ENCODE measurements at places on chromosomes 11 and 22.

GRCh38 chr11:120030411-120030810, 107.5 kb downstream of the TRIM29 start:
- peaks cover 20% of the 10 kb centered on the region for H3K4me1 ChIP-seq
- H3K27me3 ChIP-seq, result peaks cover 12% of the 10 kb centered on the region
- DNase-seq, result no peak
- H3K36me3 ChIP-seq, result no peaks in the 10 kb centered on the region
- no peak overlapping the region for H3K4me3 ChIP-seq
- no peak overlapping the region for H3K27ac ChIP-seq

DNA sequence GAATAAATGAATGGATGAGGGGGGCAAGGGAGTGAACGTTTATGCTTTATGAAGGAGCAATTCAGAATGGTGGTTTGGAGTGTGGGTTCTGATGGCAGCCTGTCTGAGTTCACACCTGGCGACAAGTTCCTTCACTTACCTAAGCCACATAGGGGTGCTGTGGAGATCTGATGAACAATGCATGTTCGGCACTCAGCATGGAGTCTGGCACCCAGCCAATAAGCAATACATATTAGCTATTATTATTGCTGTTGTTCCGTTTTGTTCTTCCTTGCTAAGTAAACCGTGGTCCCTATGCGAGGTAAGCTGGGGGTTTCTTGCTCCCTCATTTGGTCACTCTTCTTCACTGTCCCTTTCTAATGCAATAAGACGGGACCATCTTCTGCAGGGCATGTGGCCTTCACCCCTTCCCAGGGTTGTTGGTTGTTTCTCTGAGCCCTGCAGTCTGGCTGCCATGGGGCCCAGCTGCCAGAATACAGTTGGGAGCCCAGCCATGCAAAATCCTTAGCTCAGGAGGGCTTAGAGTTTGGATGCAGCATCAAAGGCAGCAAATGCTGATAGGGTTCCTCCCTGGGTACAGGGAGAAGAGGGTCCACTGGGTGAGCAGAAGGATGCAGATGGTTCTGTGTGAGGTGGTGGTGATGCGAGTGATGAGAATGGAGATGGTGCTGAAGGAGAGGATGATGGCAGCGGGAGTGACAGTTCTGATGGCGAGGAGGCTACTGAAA, 6.4 kb upstream of the PKNOX2 start:
- peaks cover 28% of the 10 kb centered on the region for H3K27me3 ChIP-seq
- DNase-seq, result no peak
- H3K27ac ChIP-seq, result no peak overlapping the region
- no peaks in the 10 kb centered on the region for H3K36me3 ChIP-seq
- no peak overlapping the region for H3K4me3 ChIP-seq

DNA sequence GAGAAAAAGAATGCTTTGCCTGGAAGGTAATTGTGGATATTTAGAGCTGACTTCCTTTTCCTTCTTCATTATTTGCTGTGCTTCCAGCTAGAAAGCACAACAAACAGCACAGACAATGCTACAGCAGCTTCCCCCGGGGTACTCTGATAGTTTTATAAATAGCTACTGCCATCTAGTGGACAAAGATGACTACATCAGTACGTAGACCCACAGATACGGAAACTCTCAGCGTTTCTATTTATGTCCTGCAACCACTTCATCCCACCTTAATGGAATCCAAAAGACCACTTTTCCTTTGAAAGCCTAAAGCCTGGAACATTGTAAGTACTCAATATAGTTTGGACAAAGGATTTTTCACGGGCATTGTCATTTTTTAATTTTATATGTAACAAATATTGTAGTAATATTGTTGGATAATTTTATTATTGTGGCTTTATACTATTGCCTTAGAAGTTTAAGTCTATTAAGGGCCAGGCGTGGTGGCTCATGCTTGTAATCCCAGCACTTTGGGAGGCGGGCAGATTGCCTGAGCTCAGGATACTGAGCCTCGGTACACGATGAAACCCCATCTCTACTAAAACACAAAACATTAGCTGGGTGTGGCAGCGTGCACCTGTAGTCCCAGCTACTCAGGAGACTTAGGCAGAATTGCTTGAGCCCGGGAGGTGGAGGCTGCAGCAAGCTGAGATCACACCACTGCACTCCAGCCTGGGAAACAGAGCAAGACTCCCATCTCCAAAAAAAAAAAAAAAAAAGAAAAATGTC, 7.5 kb downstream of the HSPA8 start:
- peaks cover 44% of the 10 kb centered on the region for H3K36me3 ChIP-seq
- H3K4me1 ChIP-seq, result peaks cover 21% of the 10 kb centered on the region
- no peaks in the 10 kb centered on the region for H3K27me3 ChIP-seq

DNA sequence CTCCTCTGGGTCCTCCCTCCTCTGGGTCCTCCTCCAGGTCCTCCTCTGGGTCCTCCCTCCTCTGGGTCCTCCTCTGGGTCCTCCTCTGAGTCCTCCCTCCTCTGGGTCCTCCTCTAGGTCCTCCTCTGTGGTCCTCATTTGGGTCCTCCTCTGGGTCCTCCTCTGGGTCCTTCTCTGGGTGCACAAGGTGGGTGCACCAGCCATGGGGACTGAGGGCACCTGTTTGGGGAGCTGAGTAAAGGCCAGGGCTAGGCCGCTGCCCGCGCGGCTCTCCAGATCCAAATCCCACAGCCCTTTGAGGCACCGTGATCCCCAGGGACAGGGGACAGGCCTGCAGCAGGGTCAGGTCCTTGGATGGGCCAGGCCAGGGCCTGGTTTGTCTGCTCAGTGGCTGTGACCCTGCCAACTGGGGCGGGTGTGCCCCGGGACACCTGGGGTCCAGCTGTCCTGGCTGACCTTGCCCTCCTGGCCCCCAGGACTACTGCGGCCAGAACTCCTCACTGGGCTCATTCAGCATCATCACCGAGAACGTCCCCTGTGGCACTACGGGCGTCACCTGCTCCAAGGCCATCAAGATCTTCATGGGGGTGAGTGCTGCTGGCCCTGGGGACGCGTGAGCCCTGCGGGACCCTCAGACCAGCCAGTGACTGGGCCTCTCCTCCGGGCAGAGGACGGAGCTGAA, 12.7 kb downstream of the MUC2 start:
- H3K4me3 ChIP-seq, result no peak overlapping the region
- peaks cover 8% of the 10 kb centered on the region for H3K36me3 ChIP-seq
- H3K27me3 ChIP-seq, result no peaks in the 10 kb centered on the region
- H3K4me1 ChIP-seq, result no peaks in the 10 kb centered on the region

DNA sequence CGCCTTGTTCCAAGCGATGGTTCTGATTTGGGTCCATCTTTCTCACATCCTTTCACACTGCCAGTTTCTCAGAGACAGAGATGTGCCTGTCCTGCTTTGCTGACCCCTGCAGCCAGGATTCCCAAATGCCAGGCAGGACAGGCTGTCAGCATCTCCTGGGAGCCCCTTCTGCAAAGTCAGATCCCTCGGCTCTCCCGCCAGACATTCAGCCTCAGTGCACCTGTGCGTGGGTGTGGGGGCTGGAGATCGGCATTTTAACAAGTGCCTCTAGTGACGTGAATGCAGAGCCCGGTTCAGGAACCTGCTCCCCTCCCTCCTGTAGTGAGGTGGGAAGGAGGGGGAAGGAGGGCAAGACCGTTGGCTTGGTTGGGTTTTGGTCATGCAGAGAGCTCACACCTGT, 108.9 kb upstream of the FGF3 start:
- no peak overlapping the region for H3K27ac ChIP-seq
- H3K36me3 ChIP-seq, result no peaks in the 10 kb centered on the region
- H3K4me1 ChIP-seq, result peaks cover 13% of the 10 kb centered on the region
- DNase-seq, result peak; percentile 11

DNA sequence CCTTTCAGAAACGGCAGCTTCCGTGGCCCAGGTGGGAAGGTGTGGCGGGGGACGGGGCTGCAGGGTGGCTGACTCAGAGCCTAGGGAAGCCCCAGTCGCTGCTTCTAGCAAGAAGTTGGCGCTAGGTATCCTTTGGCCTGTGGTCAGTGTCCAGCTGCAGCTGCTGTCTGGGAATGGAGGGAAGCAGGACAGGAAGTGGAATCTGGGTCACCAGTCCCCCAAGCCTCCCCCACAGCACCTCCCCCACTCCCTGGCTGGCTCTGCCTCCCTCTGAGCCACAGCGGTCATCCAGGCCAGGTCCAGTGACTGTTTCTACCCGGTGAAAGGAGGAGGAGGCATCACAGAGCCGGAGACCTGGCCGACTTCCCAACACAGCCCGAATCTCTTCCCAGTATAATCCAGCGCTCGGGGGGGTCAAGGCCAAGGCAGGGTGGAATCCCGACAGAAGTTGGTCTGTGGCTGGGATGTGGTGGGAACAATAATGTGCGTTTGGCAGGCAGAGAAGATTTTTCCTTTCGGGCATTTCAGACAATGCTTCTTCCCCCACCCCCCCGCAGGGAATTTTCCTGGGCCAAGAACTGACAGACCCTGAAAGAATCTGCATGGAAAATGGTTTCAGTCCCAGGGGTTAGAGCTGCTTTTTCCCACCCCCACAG, 45.1 kb downstream of the C11orf96 start:
- H3K36me3 ChIP-seq, result no peaks in the 10 kb centered on the region
- no peak overlapping the region for H3K27ac ChIP-seq
- no peak for DNase-seq
- no peaks in the 10 kb centered on the region for H3K27me3 ChIP-seq

GRCh38 chr11:130600616-130601015, 152.2 kb downstream of the ADAMTS15 start:
- H3K27ac ChIP-seq, result peak overlapping the region; percentile 51
- H3K4me3 ChIP-seq, result no peak overlapping the region
- H3K4me1 ChIP-seq, result peaks cover 23% of the 10 kb centered on the region
- no peaks in the 10 kb centered on the region for H3K27me3 ChIP-seq
- H3K36me3 ChIP-seq, result no peaks in the 10 kb centered on the region

GRCh38 chr11:36247493-36247892, 41.7 kb downstream of the COMMD9 start:
- H3K27ac ChIP-seq, result no peak overlapping the region
- no peaks in the 10 kb centered on the region for H3K4me1 ChIP-seq
- no peak for DNase-seq
- peaks cover 3% of the 10 kb centered on the region for H3K27me3 ChIP-seq
- no peaks in the 10 kb centered on the region for H3K36me3 ChIP-seq
- no peak overlapping the region for H3K4me3 ChIP-seq

- no peak overlapping the region for H3K27ac ChIP-seq
- no peaks in the 10 kb centered on the region for H3K27me3 ChIP-seq
- no peak for DNase-seq
- H3K36me3 ChIP-seq, result peaks cover 8% of the 10 kb centered on the region
Observed at GRCh38 chr22:21939461-21939913, 13.2 kb downstream of the PPM1F start.

GRCh38 chr11:79165908-79166307, 274.9 kb downstream of the TENM4 start:
- no peak overlapping the region for H3K4me3 ChIP-seq
- H3K36me3 ChIP-seq, result no peaks in the 10 kb centered on the region
- DNase-seq, result no peak
- no peaks in the 10 kb centered on the region for H3K27me3 ChIP-seq

DNA sequence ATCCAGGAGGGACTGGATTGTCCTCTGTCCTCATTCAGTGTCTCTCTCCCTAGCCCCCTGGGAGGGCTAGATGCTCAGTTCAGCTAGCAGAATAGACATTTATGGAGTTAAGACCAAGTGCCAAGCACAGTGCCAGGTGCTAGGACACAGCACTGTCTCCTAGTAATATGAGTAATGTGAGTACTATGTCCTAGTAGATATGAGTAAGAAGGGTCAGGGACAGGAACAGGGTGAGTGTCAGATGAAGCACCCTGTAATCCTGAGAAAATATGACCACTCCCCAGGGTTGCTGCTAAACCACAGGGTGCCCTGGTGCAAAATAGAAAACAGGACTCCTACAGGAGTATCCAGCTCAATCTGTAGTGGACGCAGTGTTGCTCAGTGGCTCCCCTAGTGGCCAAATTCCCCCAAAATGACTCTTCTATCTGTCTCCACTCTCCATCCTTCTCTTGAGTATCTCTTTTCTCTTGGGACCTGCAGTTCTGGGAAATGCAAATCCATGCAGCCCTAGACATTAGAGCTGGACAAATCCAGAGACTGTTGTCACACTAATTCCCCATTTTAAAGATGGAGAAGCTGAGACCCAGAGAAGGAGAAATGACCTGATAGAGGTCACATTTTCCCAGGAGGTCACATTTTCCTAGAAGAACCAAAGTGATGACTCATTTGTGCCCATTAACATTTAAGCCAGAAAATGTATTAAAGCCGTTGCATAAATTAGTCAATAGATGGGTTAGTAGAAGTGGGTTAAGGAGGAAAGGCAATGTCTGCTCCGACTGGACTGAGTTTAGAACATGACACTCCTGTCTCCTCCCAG, 214.3 kb downstream of the NXPE2 start:
- peaks cover 3% of the 10 kb centered on the region for H3K27me3 ChIP-seq
- peaks cover 23% of the 10 kb centered on the region for H3K4me1 ChIP-seq
- no peak overlapping the region for H3K27ac ChIP-seq
- no peak overlapping the region for H3K4me3 ChIP-seq
- H3K36me3 ChIP-seq, result no peaks in the 10 kb centered on the region
- peak; percentile 61 for DNase-seq

- H3K27ac ChIP-seq, result no peak overlapping the region
- H3K4me1 ChIP-seq, result peaks cover 19% of the 10 kb centered on the region
- no peak for DNase-seq
Observed at GRCh38 chr22:29093030-29093429, 20.2 kb downstream of the KREMEN1 start.

DNA sequence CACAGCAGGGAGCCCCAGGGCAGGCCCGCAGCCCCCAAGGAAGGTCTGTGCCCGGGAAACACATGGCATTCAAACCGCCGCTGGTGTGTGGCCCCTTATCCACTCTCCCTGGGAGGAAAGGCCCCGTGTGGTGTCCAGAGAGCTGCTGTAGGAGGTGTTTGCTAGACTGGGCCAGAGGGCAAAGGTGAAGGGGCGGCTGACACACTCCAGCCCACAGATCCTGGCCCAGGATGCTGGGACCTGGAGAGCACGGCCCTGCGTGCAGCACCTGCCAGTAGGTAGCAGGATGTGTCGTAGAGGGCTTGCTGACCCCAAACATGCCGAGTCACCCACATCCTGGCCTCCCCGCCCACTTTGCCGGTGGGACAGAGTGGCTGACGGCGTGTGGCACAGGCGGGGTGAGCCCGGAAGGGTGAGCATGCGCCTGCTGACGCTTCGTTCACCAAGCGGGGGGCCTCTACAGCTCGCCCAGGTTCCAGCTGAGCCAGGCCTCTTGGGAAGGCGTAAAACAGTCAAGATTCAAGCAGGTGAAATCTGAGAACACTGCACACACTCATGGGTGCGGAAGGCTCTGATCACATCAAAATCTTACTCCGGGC, 11.0 kb downstream of the OSBPL5 start:
- H3K27ac ChIP-seq, result no peak overlapping the region
- H3K4me1 ChIP-seq, result peaks cover 38% of the 10 kb centered on the region
- DNase-seq, result no peak
- no peaks in the 10 kb centered on the region for H3K27me3 ChIP-seq
- H3K36me3 ChIP-seq, result no peaks in the 10 kb centered on the region

DNA sequence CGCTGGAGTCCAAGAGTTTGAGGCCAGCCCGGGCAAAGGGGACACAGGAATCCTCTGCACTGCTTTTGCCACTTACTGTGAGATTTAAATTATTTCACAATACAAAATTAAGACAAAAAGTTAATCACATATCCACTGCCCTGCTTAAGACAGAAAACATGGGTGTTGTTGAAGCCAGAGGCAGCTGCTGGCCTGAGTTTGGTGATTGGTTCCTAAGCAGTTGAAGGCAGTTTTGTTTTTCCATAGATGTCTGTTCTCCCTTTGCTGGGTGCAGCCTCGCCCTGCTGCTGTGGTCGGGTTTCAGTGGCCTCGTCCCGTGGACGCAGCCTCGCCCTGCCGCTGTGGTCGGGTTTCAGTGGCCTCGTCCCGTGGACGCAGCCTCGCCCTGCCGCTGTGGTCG, 70.2 kb upstream of the PPP6R3 start:
- no peak for DNase-seq
- no peak overlapping the region for H3K4me3 ChIP-seq
- H3K4me1 ChIP-seq, result no peaks in the 10 kb centered on the region
- H3K27ac ChIP-seq, result no peak overlapping the region

- no peak overlapping the region for H3K4me3 ChIP-seq
- no peak for DNase-seq
- no peaks in the 10 kb centered on the region for H3K36me3 ChIP-seq
- H3K27me3 ChIP-seq, result peaks cover 62% of the 10 kb centered on the region
- no peak overlapping the region for H3K27ac ChIP-seq
Observed at GRCh38 chr11:120192831-120193625, 17.8 kb upstream of the OAF start.
